ENCODE measurements at places on chromosomes 5 and 9. TPM values are rescaled to one million over a fixed set of nuclear protein-coding genes. Genes with fewer than 3 reads are reported as not detected.

The FOXI1 gene
- not detected for total RNA-seq

The PLPP7 gene
- total RNA-seq, result 22.4 TPM

The SPATA9 gene
- total RNA-seq, result 1.4 TPM

The ADAMTS2 gene
- 24.1 TPM for total RNA-seq

The CCNI2 gene
- 0.06 TPM for total RNA-seq

The PHYHD1 gene
- total RNA-seq, result 17.3 TPM

The AHRR gene
- 43.2 TPM for total RNA-seq

The ARHGEF28 gene
- total RNA-seq, result 90.0 TPM

The CRHBP gene
- not detected for total RNA-seq

The PCDHGB7 gene
- total RNA-seq, result 0.52 TPM

The GCNT4 gene
- total RNA-seq, result 0.23 TPM

The MINAR2 gene
- total RNA-seq, result not detected

The ENTPD8 gene
- not detected for total RNA-seq

The C5orf58 gene
- total RNA-seq, result not detected

The DAPK1 gene
- total RNA-seq, result 19.7 TPM

The C9orf50 gene
- total RNA-seq, result not detected

The S100Z gene
- total RNA-seq, result not detected

The SEMA5A gene
- total RNA-seq, result 11.4 TPM

The JAK2 gene
- total RNA-seq, result 9.6 TPM

The MRNIP gene
- total RNA-seq, result 15.3 TPM

The SNCB gene
- total RNA-seq, result 0.83 TPM

The SVEP1 gene
- 1.0 TPM for total RNA-seq

The SEMA6A gene
- not detected for total RNA-seq

The HK3 gene
- total RNA-seq, result not detected

The DNAH5 gene
- 0.75 TPM for total RNA-seq

The DDX4 gene
- total RNA-seq, result not detected

The MXD3 gene
- total RNA-seq, result 43.1 TPM

The ARL15 gene
- 8.7 TPM for total RNA-seq

The QRFP gene
- not detected for total RNA-seq

Data from LHCN-M2 (cell line).